ENCODE measurements at places on chromosomes 6 and 20.

DNA sequence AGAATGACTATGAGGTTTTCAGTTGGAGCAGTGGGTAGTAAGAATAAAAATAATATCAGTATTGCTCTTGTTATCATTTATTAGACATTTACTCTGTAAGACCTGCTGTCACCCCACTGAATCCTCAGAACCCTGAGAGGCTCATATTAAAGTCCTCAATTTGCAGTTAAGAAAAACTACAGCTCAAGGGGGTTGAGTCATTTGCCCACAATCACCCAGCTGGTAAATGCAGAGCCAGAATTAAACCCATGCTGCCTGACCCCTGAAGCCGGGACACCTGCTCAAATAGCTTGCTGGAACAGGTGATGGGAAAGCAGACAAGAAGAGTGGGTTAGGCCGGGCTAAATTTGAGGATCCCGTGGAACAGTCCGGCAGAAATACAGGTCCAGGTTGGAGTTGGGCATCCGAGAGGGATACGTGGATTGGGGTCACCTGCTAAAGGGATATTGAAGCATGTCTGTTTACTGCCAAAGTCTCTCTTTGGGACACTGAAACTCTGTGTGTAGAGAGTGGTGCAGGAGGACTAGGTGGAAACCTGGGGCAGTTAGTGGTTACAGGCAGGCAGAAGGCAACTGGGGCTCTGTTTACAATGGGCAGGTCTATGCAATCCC is 344.1 kb downstream of the CDC5L start:
- no peak for DNase-seq

DNA sequence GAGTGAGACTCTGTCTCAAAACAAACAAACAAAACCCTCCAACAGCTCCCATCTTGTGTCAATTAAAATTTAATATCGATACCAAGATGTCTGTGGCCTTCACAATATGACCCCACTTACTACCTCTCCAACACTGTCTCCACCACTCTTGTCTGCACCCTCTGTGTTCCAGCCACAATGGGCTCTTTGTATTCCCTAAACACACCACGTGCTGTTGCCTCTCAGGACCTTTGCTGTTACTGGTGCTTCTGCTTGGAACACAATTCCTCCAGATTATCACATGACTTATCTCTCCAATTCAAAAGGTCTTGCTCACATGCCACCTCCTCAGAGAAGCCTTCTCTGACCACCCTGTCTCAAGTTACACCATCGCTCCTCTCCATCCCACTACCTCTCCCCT is 6.0 kb upstream of the HCK start:
- no peak for DNase-seq

DNA sequence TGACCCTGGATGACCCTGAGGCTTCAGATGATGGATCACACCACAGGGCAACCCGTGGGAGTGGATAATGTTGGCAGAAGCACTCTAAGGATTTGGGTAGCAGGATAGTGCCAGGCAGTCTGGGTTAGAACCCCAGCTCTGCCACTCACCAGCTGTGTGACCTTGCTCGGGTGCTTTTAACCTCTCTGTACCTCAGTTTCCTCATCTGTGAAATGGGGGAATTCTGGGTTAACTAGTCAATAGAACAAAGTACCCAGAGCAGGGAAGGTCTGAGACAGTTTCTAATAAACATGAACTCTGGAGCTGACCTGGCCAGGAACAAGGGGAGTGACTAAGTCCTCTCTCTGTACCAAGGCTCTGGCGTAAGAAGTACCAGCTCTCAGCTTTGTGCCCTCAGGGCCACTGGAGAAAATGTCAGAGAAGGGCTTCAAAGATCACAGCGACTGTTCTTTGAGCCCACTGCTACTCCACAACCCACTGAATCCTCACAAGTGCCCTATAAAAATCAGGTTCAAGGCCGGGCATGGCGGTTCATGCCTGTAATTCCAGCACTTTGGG is 14.7 kb upstream of the NOL4L start:
- DNase-seq = no peak

GRCh38 chr6:25359191-25359861 is 80.2 kb downstream of the CARMIL1 start:
- no peak for DNase-seq

GRCh38 chr6:142872376-142872775 is 72.6 kb downstream of the HIVEP2 start:
- no peak for DNase-seq

- DNase-seq = no peak
Observed at GRCh38 chr6:121515630-121516265, 80.3 kb downstream of the GJA1 start.

GRCh38 chr6:53746442-53747103 is 48.2 kb upstream of the LRRC1 start:
- no peak for DNase-seq

GRCh38 chr6:150711584-150712504 is 112.2 kb downstream of the PLEKHG1 start:
- no peak for DNase-seq

GRCh38 chr6:143062551-143062950 is 1.9 kb downstream of the AIG1 start:
- no peak for DNase-seq

DNA sequence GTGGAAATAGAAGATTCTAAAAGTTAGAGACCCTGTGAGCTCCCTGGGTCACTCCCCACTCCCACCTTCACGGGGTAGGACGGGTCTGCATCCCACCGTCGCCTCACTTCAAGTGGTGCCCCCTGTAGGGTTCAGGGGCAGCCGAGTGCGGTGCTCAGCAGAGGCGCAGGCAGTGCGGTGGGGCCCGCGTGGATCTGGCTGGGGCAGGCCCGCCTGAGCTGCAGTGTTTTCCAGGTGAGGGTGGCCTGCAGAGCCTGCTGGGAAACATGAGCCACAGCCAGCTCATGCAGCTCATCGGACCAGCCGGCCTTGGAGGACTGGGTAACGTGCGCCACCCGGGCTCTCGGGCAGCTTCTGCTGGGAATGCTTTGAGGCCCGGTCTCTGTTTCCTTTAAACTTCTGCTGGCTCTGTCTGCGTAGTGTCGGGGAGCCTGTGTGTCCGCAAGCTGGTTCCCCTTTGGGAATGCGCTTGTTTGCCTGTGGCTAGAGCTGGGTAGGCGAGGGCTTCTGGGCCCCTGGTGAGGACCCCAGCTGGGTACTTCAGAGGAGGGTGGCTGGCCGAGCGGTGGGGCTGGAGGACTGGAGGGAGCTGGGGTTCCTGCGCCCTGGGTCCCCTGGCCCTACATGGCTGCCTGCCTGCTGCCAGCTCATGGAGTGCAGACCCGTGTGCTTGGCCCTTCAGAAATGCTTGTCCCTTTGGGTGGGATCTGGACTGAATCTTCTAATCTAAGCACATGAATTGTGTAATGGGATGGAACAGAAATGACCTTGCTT is 3.8 kb downstream of the ADRM1 start:
- DNase-seq = no peak

- DNase-seq = no peak
Observed at GRCh38 chr6:44464527-44465310, 77.2 kb downstream of the CDC5L start.

GRCh38 chr6:152300517-152300916 is 336.6 kb downstream of the SYNE1 start:
- no peak for DNase-seq

DNA sequence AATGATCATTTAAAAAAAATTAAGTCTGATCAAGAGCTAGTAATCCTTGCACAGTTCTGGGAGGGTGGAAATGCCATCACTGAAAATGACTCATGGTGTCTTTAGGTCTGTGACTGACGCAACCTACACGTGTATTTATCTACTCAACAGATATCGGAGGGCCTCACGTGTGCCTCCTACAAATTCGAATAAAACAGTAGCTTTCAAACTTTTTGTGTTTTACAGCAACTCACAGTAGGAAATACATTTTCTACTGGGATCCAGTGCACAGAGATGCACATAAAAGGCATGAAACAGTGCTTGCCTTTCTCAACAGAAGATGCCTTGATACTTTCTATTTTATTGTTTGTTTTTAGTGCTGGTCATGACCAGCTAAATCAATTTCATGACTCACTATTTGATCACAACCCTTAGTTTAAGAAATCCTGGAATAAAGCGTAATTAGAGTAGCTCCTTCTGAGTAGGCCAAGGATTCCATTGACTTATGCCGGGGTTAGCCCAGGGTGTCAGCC is 210.0 kb upstream of the SNX9 start:
- DNase-seq = no peak

- DNase-seq = peak; percentile 39
Observed at GRCh38 chr6:139242457-139243240, 49.1 kb downstream of the TXLNB start.

- no peak for DNase-seq
Observed at GRCh38 chr20:52443874-52444273, 252.3 kb upstream of the ZFP64 start.

- no peak for DNase-seq
Observed at GRCh38 chr6:145199961-145200360, 535.4 kb downstream of the EPM2A start.

DNA sequence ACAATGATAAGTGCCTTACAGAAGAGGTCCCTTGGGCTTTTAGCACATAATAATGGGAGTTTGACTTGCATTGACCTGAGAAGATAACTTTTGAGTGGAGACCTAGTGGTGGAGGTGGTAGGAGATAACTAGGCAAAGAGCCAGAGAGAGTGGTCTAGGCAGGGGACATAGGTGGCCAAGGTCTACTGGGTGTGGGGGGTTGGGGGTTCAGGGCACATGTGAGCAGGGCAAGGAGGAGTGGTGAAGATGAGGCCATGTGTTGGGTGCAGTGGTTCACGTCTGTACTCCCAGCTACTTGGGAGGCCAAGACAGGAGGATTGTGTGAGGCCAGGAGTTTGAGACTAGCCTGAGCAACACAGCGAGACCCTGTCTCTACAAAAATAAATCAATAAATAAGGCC is 74.3 kb upstream of the CTNNBL1 start:
- no peak for DNase-seq

DNA sequence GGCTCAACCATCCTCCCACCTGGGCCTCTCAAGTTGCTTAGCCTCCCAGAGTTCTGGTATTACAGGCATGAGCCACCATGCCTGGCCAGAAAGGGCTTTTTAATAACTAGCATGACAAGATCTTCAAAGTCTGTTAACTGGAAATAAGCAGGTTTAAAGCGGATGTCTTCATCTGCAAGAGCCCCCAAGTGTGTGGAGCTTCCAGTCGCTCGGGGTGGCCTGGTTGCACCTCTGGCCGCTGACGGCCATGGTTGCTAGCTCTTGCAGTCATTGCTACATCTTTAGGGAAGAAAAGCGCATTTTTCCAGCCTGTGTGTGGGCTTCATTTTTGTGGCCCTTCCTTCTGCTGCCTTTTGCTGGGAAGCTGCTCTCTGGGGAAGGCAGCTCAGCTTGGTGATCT is 7.8 kb downstream of the ARFGAP1 start:
- DNase-seq = no peak

GRCh38 chr6:3467996-3468395 is 11.1 kb upstream of the SLC22A23 start:
- DNase-seq = no peak

DNA sequence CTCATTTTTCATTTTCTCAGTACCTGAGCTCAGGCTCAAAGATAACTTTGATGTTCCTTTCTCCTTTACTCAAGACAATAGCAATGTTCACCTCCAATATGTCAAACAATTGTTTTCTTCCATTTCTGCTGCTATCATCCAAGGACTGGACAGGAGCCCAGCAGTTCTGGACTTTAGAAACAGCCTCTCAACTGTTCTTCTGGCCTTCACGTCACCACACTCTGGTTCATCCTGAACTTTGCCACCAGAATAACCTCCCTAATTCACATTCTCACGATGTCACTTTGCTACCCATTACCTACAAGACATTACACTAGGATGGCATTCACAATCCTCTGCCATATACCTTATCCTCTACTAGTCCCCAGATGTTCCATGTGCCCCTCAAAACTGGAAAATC is 60.6 kb upstream of the PLEKHG1 start:
- no peak for DNase-seq

GRCh38 chr6:109879521-109879920 is 98.6 kb upstream of the GPR6 start:
- no peak for DNase-seq

DNA sequence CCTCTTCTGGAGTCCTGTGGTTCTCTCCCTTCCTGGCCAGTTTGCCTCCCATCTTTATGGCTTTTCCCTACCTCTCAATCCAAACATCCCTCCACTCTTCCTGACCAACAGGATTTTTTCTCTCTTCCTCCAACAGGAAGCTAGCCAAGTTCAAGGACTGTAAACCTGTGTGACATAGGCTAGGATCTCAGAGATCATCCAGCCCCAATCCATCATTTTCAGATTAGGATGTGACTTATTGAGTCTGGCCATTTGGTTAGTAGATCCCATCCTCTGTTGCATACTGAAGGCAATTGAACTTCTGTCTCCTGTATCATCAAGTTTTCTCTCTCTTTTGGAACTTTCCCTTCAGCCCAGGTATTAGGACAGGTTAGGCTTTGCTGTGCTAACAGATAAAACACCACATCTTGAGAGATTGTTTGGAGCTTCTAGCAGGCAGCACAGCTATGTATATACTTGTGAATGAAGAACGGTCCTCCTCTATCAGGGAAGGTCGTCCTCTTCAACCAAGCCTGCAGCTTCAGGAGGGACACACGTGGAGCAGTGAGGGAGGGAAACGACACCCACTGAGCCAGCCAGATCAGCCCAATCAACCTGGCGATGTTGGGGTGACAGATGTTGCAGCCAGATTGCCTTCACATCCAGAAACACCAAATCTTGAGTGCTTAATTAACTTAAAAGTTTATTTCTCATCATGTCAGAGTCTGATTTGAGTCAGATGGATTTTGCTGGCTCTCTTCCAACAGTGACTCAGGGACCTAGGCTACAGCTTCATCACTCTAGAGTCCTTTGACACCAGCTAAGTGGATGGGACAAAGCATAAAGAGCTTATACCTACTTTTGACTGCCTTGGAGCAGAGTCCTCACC is 106.8 kb downstream of the GJA10 start:
- peak; percentile 64 for DNase-seq

GRCh38 chr6:37738216-37738615 is 40.5 kb upstream of the MDGA1 start:
- no peak for DNase-seq

- DNase-seq = no peak
Observed at GRCh38 chr6:135202836-135203235, 21.7 kb downstream of the MYB start.

GRCh38 chr6:143195349-143195845 is 134.7 kb downstream of the AIG1 start:
- DNase-seq = no peak

GRCh38 chr20:21609221-21609620 is 95.4 kb upstream of the NKX2-2 start:
- no peak for DNase-seq

DNA sequence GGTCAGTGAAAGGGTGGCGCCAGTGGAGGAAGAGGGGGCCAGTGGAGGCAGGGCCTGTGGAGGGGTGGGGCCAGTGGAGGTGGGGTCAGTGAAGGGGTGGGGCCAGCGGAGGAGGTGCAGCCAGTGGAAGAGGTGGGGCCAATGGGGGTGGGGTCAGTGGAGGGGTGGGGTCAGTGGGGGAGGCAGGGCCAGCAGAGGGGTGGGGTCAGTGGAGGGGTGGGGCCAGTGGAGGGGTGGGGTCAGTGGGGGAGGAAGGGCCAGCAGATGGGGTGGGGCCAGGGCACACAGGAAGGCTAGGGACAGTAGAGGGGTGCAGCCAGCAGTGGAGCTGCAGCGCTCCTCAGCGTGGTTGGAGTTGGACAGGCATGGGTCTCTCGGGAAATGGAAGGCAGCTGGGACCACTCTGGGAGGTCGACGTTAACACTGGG is 18.7 kb downstream of the ADRM1 start:
- no peak for DNase-seq

GRCh38 chr6:113248532-113248931 is 608.6 kb upstream of the MARCKS start:
- DNase-seq = no peak
